Activated T-helper 1 cell treated with anti-CD3 and anti-CD28 coated beads, Interleukin-12 subunit alpha, Interleukin-12 subunit beta, Interleukin-2, Interleukin-4 antibody, amounts not matched to agents 30 ng/mL and 10 ng/mL and 1 ng/mL, durations not matched to agents 14 hours and 24 hours and 36 hours (primary cell): ENCODE measurements at places on chromosomes 3 and 15. TPM values are rescaled to one million over a fixed set of nuclear protein-coding genes. Genes with fewer than 3 reads are reported as not detected.

The CPN2 gene
- total RNA-seq = not detected in 2 replicates

- no peak overlapping the region for H3K27ac ChIP-seq
- DNase-seq = no peak
- H3K4me3 ChIP-seq = no peak overlapping the region
- H3K27me3 ChIP-seq = no peaks in the 10 kb centered on the region
These were observed 524.1 kb upstream of the CFAP20DC start for GRCh38 chr3:59573911-59574310.

GRCh38 chr15:31552482-31553099 lies 226.0 kb downstream of the KLF13 start:
- no peak for DNase-seq
- H3K4me1 ChIP-seq = no peaks in the 10 kb centered on the region
- no peak overlapping the region for H3K27ac ChIP-seq

DNA sequence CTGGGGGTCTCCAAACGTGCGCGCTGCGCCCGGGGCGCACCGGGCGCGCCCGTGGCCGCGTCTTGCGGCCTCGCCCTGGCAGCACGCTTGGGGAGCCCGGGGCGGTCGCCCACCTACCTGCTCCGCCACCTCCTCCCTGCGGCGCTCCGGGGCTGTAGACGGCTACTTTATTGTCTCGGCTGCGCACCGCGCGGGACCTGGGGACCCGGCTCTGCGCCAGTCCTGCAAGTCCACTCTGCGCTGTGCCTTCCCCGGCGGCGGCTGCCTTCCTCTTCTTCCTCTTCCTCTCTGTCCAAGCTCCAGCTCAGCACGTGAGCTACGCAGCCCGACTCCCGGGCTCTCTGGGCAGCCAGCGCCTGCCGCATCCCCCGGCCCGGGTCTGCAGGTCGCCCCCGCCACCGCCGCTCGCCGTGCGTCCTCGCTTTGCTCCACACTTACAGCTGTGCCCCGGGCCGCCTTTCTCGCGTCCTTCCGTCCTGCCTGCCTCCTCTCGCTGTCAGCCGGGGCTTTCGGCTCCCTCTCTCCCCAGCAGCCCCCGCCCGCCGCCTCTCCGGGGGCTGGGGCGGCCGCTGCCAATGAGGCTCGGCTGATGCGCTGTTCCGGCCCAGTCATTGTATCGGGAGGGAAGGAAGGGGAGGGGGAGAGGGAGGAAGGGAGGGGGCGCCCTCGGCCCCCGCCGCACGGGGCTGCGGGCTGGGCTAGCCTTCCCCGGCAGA lies 156.4 kb upstream of the FRMD4B start:
- H3K27me3 ChIP-seq = peaks cover 45% of the 10 kb centered on the region
- H3K27ac ChIP-seq = no peak overlapping the region
- no peaks in the 10 kb centered on the region for H3K36me3 ChIP-seq
- DNase-seq = no peak
- H3K4me1 ChIP-seq = no peaks in the 10 kb centered on the region

The LRRC2 gene
- total RNA-seq = not detected in 2 replicates

The C3orf70 gene
- 0.10 TPM in 2 replicates for total RNA-seq

GRCh38 chr3:129908417-129908816 lies 14.9 kb upstream of the TMCC1 start:
- H3K27me3 ChIP-seq = no peaks in the 10 kb centered on the region
- peaks cover 5% of the 10 kb centered on the region for H3K36me3 ChIP-seq
- H3K4me1 ChIP-seq = no peaks in the 10 kb centered on the region
- H3K27ac ChIP-seq = no peak overlapping the region
- no peak overlapping the region for H3K4me3 ChIP-seq

The CHL1 gene
- total RNA-seq = not detected in 2 replicates

- H3K4me1 ChIP-seq = no peaks in the 10 kb centered on the region
- no peak overlapping the region for H3K27ac ChIP-seq
- DNase-seq = no peak
These were observed 69.5 kb upstream of the KCNAB1 start for GRCh38 chr3:156050918-156051317.

DNA sequence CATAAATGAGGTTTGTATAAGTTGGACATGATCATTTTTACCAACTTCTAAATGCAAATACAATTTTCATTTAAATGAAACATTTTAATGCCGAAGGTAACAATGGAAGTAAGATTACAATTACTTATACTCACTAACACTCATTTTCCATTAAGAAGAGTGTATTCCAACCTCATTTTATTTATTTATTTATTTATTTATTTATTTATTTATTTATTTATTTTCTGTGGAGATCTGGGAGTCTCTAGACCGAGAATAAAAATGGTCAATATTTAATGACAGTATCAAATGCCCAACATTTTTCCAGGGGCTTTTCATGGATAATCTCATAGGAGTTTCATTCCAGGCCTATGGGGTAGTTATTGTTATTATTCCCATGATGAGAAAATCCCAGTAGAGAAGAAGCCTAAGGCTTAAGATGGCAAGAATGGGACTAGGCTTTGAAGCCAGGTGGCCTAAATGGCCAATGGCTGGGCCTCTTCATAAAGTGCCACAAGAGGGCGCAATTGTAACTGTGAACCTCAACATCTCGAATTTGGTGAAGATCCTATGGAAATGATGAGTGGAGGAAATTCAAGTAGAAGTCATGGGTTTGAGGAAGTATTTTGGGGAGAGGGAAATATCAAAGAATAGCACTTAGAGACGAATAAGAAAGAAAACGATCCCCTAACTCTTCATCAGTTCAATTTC lies 21.3 kb downstream of the VGLL3 start:
- no peak overlapping the region for H3K27ac ChIP-seq
- DNase-seq = peak; percentile 9
- no peak overlapping the region for H3K4me3 ChIP-seq
- no peaks in the 10 kb centered on the region for H3K4me1 ChIP-seq

- H3K27me3 ChIP-seq = peaks cover 14% of the 10 kb centered on the region
- DNase-seq = peak; percentile 38
- H3K4me1 ChIP-seq = no peaks in the 10 kb centered on the region
- no peak overlapping the region for H3K27ac ChIP-seq
These were observed 56.8 kb downstream of the GPR171 start for GRCh38 chr3:151146071-151146730.

The ELL3 gene
- total RNA-seq = 0.41 and 0.73 TPM in 2 replicates
